ENCODE measurements at places on chromosomes 1 and 21.

DNA sequence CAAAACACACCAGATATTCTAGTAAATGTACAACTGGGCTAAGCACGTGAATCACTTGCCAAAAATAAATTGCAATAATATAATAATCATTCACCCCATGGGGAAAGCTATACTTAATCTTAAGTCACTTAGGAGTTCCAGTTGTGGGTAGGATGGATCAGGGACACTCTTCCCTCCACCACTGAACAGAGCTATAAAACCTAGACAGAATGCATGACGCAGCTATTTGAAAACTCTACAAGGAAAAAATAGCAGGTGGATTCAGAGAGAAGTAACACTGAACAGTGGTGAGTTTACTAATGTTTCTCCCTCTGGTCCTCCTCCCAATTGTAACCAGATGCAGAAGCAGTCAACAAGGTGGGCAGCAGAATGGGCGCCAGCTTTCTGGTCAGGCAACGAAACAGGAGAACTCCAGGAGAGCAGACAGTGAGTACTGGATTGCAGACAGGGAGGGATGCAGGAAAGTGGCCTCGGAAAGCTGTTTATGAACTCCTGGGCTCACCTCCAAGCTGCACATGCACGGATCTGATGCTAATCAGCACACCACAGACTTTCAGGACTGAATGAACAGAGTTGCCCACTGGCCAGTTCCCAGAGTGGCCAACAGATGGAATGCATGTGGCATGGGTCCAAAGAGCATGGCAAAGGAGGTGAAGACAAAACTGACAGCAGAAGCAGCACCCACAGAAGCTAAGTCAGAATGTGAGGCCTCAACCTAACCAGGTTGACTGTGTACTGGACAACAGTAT, 41.4 kb downstream of the TARBP1 start:
- DNase-seq, result no peak

- DNase-seq, result no peak
Measured at GRCh38 chr1:178241837-178242236, 147.9 kb downstream of the RASAL2 start.

- no peak for DNase-seq
Measured at GRCh38 chr1:22949822-22950331, 22.8 kb downstream of the LACTBL1 start.

GRCh38 chr1:154453161-154453560, 48.0 kb downstream of the IL6R start:
- DNase-seq, result no peak

DNA sequence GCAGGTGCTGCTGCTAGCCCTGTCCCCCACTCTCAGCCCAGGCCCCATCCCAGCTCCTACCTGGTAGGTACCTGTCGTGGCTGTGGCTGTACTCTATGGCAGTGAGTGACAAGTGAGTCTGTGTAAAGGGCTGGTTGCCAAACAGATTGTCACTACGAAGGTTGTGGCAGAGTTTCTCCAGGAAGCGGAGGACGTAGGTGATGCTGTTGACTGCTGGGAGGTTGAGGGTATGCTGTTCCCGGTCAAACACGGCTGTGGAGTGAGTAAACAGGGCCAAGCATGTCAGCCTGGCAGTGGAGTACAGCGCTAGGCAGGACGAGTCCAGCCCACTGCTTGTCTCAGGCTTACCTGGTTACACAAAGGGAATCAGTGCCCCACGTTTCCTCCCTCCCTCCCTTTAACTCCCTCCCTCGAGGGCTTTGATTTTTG, 24.8 kb upstream of the SLFNL1 start:
- no peak for DNase-seq

- no peak for DNase-seq
Measured at GRCh38 chr1:110591956-110592355, 14.2 kb downstream of the KCNA2 start.

- no peak for DNase-seq
Measured at GRCh38 chr1:77857552-77857951, 30.9 kb upstream of the NEXN start.

DNA sequence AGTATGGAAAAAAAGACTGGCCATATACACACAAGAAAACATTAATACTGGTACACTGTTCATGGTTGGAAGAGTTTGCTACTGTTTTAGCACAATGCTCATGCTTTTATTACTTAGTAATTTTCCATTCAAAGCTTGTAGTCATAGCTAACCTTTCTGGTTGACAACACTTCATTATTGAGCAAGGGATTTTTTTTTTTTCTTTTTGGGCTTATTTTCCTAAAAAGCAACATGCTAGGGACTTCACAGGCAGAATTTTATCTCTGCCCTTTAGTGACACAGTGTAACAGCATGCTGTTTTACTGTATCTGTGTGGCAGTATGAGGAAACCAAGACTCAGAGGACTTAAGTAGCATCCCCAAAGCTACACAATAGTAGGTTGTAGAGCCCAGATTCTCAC, 58.5 kb downstream of the FGGY start:
- no peak for DNase-seq

GRCh38 chr1:27831568-27832410, 1.2 kb downstream of the PPP1R8 start:
- DNase-seq, result no peak

- DNase-seq, result no peak
Measured at GRCh38 chr1:162568802-162569201, 7.3 kb downstream of the UAP1 start.

GRCh38 chr1:179053486-179053885, 27.8 kb downstream of the FAM20B start:
- no peak for DNase-seq

- DNase-seq, result no peak
Measured at GRCh38 chr1:86504137-86504479, 35.4 kb downstream of the CLCA1 start.

- no peak for DNase-seq
Measured at GRCh38 chr1:70528590-70529333, 117.7 kb downstream of the CTH start.

DNA sequence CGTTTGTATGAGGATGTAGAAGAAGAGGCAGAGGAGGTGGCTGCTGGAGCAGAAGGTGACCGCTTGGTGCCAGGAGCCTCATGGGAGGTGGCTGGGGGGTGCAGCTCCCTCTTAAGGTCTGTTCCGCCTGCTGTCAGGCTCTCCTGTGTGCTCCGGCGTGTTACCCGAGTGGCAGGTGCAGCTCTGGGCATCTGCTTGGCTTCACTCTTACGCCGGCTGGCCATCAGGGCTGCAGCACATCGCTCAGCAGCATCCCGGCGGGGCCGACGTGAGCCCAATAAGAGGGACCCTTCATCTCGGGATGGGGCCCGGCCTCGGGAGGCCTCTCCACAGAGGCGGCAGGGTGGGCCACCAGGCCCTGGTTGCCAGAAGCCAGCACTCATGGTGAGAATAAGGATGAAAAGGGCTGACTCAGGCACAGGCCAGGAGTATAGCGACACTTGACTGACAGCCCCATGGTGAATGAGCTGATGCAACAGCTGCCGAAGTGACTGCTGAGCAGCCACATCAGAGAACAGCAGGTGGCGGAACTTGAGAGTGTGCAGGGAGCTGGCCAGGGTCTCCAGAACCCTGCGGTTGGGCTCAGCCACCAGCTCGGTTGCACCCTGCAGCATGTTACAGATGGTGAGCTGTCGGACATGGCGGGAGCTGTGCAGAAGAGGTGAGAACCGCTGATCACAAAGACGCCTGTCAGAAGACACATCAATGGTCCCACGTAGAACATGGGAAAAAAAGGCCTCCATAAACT, 17.5 kb downstream of the LRRC41 start:
- DNase-seq, result no peak
